Neural crest cell (in vitro differentiated cells): ENCODE measurements at places on chromosomes 11 and 22. TPM values are rescaled to one million over a fixed set of nuclear protein-coding genes. Genes with fewer than 3 reads are reported as not detected.
A peak's percentile ranks its signal among the peaks of the same experiment; 100 is the strongest.

GRCh38 chr22:18031695-18032454 is 7.5 kb upstream of the MICAL3 start:
- DNase-seq = no peak

DNA sequence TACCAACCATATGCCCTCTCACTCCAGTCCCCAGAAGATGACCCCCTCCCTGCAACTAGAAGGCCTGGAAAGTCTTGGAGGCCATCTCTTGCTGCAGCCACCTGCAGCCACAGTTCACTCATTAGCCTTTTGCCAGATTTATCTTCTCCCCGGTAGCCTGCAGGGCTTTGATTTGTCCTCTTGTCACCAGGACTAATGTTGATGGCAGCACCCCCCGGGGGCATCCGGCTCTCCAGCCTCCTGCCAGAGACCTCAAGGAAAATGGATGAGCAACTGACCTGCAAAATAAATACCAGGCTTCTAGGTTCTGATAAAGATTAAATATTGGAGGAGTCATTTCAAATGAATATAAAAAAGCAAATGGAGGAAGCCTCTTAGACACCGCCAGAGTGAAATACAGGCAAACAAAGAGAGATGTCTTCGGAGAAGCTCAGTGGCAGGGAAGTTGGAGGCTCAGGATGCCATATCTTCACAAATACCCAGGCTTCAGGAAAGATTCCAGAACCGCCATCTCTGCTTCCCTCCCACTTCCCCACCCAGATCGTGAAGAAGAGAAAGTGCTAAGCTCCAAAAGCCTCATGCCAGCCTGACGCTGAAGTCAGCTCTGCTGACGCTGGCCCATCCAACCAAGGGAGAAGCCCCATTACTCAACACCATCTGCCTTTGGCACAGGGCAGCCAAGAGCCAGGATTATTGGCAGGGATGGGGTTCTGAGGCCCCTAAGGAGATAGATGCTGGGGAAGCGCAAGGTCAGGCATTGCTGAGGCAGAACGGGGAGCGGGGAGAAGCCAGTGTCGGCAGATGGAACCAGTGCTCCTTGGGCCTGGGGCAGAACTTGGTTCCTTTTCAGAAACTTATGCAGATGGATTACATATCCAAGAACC is 362.7 kb downstream of the CADM1 start:
- DNase-seq = no peak

GRCh38 chr11:1336836-1337646 is 27.6 kb upstream of the TOLLIP start:
- DNase-seq = peak; percentile 37

The WBP2NL gene
- total RNA-seq = not detected in 2 replicates

GRCh38 chr11:57313788-57314135 is 11.0 kb downstream of the TNKS1BP1 start:
- no peak for DNase-seq

- DNase-seq = no peak
Observed at GRCh38 chr11:26929806-26930517, 64.0 kb upstream of the FIBIN start.

DNA sequence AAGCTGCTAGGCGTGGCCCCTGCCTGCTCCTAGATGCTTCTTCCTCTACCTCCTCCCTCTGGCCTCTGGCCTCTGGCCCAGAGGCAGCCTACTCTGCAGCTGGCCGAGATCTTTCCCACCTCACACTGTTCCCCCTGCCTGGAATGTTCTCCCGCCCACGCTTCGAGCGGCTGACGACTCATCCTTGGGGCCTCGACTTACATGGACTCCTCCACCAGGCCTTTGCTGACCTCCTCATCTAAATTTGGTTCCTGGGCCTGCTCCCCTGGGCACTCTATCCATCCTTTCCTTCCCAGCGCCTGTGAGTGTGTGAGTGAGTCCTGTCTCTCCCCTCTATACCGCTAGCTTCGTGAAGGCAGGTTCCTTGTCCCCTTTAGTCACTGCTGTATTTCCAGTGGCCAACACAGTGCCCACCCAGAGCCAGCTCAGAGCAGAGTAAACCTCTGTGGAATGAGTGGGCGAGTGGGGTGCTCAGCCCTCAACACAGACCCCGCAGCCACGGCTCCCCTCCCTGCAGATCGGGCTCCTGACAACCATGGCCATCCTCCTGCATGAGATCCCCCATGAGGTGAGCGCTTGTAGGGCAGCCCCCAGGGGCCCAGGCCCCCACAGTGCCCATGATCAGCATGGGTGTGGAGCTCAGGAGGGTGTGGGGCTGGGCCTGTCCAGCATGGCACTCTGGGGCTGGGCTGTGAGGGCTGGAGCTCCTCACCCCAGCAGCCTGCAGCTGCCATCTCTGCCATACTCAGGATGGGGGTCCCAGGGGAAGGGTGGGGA is 5.7 kb downstream of the SLC39A13 start:
- DNase-seq = no peak
